ENCODE measurements at places on chromosomes 7 and 10.

DNA sequence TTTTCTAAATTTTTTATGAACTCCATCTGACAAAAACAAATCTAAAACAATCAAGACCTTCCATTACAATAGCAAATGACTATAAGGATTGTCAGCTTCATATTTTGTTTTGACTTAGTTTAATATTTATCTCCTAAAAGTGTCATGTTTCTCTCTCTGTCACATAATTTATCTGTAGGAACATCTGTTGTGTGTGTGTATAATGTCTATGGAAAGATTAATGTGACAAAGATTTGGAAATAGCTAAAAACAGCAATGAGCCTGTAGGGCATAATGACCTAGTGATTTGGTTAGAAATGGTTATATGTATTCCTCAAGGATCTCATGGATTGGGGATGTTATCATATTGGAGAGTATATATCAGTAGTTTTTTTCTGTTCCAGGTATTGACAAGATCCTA, 69.6 kb upstream of the MDFIC start:
- no peak for DNase-seq

GRCh38 chr10:15729890-15730289, 10.2 kb upstream of the ITGA8 start:
- DNase-seq = no peak

DNA sequence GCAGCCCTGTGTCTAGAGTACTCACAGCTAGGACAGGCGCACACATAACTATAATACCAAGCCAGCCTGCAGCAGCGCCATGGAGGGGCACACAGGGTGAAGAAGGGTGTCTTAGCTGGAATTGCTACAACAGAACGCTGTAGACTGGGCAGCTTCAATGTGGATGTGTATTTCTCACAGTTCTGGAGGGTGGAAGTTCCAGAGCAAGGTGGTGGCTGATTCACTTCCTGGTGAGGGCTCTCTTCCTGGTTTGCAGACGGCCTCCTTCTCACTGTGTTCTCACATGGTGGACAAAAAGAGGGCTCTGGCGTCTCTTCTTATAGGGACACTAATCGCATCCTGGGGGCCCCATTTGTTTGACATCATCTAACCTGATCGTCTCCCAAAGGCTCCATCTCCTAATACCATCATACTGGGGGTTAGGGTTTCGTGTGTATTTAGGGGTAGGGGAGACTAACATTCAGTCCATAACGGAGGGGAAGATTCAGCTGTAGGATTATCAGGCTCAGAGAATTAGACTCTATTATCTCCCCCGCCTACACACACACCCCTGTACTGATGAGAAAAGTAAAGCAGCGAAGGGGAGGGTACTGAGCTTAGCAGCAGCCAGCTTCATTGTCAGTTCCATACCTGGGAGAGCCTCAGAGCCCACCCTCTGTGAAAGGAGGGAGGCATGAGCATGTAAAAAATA, 289.1 kb downstream of the CCDC3 start:
- DNase-seq = no peak

DNA sequence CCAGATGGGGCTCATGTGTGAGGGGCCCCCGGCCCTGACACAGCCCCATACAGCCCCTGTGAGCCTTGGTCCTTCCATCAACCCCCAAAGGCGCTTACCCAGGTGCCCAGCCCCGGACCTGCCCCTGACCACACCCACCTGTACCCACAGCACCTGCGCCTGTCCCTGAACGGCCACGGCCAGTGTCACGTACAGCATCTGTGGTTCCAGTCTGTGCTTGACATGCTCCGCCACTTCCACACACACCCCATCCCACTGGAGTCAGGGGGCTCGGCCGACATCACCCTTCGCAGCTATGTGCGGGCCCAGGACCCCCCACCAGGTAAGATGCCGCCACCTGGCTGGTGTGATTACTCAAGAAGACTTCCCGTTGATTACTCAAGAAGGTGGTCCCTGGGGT, 33.5 kb downstream of the SH2B2 start:
- no peak for DNase-seq

- no peak for DNase-seq
These were observed 63.1 kb upstream of the SORCS3 start for GRCh38 chr10:104577861-104578521.

DNA sequence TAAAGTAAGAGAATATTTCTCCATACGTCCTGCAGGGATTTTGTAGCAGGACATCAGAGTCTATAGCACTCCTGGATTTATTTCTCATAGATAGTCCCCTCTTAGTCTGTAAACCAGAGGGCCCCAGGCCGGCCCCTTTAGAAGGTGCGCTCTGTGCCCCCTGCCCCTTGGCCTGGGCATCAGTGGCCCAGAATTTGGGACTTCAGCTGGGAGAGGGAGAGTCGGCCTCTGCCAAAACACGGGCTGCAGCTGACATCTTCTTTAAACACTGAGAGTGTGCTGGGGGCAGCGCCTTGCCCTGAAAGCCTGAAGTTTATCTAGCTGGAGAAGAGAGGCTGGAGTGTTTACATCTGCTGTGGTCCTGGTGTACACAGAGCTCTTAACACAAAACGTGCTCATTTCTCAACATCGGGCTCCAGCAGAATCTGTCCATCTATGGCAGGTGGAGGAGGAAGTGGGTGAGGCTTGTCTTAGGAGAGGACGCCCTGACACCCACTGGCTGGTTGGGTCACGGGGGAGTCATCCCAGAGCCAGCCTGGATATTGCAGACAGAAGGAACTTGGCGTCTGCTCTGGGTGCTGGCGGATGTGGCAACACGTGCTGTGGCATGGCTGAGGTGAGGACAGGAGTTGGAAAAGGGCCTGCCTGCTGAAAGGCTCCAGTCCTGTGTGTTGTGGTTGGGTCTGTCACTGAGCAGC, 5.0 kb upstream of the TACR2 start:
- DNase-seq = no peak

DNA sequence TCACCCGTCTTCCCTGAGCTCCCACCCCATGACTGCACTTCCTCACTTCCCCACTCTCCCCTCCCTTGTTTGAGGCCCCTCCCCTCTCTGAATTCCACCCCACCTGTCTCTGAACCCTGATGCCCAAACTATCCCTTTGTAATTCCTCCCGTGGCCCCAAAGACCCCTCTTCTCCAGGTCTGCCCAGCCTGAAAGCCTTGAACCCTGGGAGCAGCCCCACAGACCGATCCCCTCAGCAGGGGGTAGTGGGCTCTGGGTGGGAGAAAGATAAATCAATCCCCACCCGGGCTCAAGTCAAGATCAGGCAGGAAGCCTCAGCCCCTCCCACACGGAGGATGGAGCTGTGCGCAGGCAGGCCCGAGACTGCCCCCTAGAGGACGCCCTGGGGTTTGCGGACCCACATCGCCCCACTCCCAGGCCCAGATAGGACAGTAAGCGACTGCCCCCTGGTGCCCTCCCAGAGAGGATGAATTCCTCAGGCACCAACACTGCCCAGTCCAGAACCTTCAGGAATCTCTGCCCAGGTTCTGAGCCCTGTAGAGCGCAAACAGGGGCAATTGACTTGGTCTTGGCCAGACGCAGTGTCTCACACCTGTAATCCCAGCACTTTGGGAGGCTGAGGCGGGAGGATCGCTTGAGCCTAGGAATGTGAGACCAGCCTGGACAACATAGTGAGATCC, 11.7 kb downstream of the HSPB1 start:
- DNase-seq = no peak

- DNase-seq = no peak
These were observed 23.6 kb upstream of the PWWP2B start for GRCh38 chr10:132373241-132373955.

GRCh38 chr7:37068038-37068437, 343.7 kb upstream of the AOAH start:
- DNase-seq = no peak

GRCh38 chr7:37974711-37975110, 54.3 kb downstream of the EPDR1 start:
- no peak for DNase-seq

DNA sequence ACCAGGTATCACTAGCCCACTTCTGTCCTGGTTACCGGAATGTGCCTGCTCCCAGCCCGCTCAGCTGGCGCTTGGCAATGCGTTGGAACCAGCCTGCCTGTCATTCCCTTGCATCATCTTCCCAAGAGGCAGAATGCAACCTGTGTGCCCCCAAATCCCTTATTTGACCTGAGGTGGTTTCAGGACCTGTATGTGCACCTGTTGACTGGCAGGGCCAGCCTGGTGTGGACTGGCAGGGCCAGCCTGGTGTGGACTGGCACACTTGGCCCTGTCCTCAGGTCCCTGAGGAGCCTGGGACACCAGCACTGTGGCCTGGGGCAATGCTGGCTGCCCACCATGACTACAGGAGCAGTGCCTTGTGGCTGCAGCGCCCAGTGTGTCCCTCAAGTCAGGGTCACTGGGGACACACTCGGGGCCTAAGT, 38.2 kb downstream of the ZNF467 start:
- DNase-seq = no peak

DNA sequence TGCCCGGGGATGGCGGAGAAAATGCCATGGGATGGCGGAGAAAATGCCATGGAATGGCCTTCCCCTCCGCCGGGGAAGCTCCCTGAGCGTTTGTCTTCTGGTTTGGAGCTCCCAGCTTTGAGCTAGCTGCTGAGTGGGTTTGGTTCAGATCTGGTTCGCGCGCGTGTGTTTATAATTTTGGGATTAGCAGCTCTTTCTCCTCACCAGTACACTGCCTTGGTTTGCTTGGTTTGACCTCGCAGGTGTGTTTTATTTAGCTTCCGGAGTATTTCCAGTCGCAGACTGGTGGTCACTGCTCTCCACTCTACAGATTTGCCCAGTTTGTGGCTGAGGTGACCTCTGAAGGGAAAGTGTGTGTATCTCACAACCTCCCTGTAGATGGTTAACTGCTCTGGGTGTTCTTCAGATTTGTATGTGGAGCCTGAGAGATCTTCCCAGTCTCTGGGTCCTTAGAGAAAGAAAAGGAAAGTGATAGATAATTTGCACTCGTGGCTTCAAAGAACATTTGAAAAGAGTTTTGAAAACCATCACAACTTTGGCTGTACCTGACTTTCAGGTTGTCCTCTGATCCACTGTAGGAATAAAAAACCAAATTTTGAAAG, 597 bp downstream of the ZNF277 start:
- no peak for DNase-seq

DNA sequence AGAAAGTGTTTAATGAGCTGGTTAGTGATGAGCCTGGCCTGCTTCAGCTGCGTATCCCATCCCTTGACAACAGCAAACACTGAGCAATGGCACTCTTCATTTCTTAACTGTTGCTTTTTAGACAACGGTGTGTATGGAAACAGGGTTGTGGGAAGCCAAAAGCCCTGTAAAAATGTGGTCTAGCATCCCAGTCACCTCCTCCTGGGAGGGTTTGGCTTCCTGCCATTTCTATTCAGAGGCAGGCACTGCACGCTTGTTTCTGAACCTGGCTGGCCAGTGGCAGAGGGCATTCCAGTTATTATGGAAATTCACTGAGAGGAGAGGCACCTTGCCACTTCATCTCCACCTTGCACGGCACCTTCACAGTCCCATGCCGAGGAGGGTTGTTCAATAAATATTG, 123.0 kb upstream of the ADARB2 start:
- no peak for DNase-seq

- no peak for DNase-seq
These were observed 403.6 kb downstream of the NRG3 start for GRCh38 chr10:82278401-82279182.

- DNase-seq = no peak
These were observed 103.6 kb downstream of the SPDYE5 start for GRCh38 chr7:75595766-75596165.
